Stimulated activated CD4-positive, alpha-beta T cell treated with anti-CD3 and anti-CD28 coated beads, TNF-alpha, amount 100 ng/mL, for 24 hours (primary cell): ENCODE measurements at places on chromosomes 5 and 9.

DNA sequence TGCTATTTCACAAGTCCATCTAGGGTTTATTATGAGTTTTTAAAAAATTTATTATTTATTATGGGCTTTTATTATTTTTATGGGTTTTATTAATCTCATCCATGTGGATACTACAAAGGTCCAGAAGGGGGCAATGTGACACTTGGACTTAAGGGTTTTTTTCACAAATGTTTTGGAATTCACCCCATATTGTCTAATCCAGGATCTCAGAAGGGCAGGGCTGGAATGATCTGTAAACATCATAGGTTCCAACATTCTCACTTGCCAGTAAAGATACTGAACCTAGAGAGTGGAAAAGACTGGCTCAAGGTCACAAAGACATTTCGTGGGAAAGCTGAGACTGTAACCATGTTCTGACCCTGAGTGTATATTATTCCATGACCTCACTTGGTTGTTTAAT, 35.6 kb downstream of the NIM1K start:
- DNase-seq = no peak

- DNase-seq = no peak
Measured at GRCh38 chr9:74562611-74563010, 65.5 kb downstream of the RORB start.

- no peak for DNase-seq
Measured at GRCh38 chr5:14557203-14557770, 24.3 kb upstream of the OTULINL start.

- DNase-seq = no peak
Measured at GRCh38 chr5:180619563-180619915, 28.2 kb upstream of the SCGB3A1 start.

DNA sequence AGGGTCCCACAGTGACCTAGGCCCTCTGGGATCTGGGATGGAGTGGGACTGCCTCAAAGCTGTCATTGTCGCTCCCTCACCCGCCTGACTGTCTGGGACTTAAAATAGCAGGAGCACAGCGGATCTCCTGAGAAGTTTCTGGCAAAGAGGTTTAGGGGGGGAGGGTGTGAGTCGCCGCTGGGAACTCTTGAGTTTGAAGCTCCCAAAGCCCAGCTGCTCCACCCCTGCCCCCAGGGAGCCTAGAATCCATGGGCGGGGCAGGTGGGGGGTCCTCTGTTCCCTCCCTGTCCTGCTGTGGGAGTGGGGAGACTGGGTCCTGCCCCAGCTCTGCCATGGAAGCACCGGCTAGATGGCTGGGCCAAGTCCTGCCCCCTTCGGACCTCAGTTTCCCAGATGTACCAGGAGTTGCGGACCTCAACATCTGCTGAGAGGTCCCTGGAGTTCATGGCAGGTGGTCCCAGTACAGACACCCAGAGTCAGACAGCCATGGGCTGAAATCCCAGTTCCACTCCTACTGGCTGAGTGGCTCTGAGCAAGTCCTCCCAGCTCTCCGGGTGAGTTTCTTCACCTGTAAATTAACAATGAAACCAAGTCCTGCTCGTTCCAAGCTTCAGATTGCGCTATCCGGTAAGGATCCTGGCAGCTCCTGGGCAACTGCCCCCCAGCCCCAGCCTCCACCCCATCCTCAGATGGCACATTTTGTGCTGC, 985 bp upstream of the WDR38 start:
- DNase-seq = no peak

DNA sequence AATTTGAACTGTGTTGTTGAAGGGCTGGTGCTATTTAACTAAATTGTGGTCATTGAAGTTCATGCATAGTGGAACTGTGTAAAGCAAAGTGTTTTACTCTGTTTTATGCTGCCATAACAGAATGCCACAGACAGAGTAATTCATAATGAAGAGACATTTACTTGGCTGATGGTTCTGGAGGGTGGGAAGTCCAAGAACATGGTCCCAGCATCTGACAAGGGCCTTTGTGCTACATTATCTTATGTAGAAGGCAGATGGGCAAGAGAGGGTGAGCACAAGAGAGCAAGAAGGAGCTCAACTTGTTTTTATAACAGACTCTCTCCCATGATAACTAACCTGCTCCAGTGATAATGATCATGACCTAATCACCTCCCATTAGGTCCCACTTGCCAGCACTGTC, 101.9 kb upstream of the NR3C1 start:
- no peak for DNase-seq

DNA sequence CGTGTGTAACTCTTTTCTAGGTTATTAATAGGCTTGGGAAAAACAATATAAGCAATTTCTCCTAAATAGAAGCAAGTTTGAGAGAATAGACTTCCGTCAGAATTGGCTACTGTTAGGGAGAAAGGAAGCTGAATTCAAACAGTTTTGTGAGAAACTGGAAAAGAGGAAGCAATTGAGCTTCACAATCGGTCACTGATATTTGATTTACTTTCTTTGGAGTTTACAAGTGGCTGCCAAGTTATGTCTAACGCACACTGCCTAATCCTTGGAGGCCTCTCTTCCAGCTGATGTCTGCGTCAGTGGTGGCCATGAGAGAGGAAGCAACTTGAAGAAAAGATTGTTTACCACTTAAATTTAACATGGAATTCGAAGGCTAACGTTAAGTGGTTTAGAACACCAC, 319.5 kb downstream of the ADGRV1 start:
- DNase-seq = no peak

GRCh38 chr5:133865113-133865512, 103.3 kb downstream of the C5orf15 start:
- DNase-seq = no peak

DNA sequence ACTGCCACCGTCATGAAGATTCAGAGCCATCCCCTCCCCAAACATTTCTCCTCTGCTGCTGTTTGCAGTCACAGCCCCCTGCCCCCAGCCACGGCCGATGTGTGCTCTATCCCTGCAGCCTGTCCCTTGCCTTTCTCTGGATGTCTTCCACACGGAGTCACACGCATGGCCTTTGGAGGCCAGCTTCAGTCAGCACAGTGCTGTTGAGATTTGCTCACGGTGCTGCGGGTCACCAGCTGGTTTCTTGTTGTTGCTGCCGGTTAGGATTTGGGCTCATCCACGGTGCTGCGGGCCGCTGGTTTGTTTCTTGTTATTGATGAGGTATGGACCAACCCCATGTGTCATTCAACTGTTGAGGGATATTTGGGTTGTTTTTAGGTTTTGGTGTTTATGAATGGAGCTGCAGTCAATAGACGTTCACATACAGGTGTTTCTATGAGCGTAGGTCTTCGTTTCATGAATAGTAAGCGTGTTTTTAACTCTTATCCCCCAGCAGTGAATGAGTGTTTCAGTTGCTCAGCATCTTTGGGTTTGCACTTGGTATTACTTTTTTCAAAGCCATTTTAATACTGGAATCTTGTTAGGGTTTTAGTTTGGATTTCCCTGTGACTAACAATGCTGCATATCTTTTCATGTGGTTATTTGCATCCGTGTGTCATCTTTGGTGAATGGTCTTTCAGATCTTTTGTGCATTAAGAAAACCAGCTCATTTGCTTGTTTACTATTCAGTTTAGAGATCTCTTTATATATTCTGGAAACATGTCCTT, 57.6 kb downstream of the AHRR start:
- DNase-seq = no peak

DNA sequence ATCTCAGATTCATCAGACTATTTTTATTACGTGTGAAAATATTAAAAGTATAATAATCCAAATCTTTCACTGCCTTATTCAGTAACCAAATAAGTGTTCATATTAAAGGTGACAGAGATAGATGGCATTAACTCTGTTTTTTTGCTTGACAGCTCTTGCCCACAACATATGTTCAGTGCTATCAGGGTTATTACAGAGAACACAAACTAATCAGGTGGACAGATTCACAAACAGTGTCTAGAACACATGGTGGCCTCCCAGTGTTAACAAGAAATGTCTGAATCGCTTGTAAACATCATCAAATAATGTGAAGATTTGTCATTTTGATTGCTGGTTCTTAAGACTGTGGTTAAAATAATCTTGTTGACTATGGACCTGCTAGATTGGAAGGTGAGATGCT, 609.1 kb upstream of the GRAMD2B start:
- no peak for DNase-seq

- no peak for DNase-seq
Measured at GRCh38 chr9:12271421-12271891, 421.7 kb upstream of the TYRP1 start.

GRCh38 chr5:1524481-1524798, 680 bp upstream of the LPCAT1 start:
- no peak for DNase-seq

DNA sequence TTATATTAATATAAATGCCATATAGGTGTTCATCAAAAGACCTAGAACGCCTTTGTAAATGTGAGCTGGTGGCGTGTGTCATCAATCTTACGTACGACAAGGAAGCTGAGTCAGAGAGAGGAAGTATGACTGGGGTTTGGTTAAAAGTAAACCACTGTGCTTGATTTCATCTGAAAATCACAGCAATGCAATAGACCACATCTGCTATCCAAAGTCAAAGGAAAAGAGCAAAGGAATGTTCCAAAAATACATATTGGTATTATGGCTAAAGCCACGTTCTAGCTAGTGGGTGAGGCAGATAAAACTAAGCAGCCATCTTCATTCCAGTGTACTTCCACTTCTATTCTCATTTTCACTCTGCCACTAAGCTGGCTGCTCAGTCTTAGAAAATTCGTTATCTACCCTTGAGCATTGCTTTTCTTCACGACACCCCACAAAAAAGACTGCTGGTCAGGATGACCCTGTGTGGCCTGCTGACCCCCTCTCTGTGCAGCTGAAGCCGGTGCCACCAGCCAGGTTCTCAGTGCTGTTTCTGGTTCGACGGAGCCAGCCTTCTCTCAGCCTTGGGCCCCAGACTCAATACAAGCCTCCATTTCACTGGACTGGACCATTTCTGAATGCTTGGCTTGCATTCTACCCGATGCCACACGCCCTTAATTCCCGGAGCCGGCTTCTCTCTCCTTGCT, 23.8 kb downstream of the SHC3 start:
- DNase-seq = no peak

DNA sequence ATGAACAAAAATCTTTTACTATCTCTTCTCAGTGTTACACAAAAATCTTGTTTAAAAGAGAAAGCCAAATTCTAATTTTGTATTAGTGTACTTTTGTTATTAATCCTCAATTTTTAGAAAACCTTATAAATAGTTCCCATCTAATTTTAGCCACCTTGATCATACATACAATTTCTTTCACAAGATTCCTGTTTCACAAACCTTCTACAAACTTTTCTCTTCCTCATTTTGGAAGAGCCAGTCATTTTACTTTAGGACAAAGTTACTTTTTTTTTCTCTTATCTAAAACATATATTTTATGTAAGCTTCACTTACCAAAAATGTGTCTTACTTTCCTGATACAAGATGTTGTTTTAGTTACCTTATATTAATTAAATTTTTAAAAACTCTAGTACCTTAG, 161.3 kb downstream of the YIPF5 start:
- no peak for DNase-seq

GRCh38 chr5:60687927-60688720, 11.8 kb downstream of the DEPDC1B start:
- no peak for DNase-seq
